ENCODE measurements at places on chromosomes 3 and 15. TPM values are rescaled to one million over a fixed set of nuclear protein-coding genes. Genes with fewer than 3 reads are reported as not detected.

DNA sequence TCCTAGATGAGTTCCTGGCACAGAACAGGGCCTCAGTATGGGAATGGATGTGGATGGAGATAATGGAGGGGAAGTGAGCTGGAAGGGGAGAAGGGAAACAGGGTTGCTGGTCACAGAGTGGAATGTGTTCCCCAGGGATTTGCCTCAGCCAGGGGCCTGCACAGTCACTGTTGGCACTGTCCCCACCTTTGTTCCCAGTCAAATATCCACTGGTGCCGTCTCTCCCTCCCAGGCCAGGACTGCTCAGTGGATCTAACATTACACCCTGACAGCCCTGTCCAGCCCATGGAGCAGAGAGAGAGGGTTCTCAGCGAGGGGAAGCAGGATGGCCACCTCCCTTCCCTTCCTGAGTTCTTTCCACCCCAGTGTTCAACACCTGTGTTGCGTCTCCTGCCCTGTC is 1.5 kb upstream of the PPP1R2 start:
- DNase-seq: no peak

GRCh38 chr3:53145713-53146080 is 15.3 kb upstream of the PRKCD start:
- DNase-seq: no peak

DNA sequence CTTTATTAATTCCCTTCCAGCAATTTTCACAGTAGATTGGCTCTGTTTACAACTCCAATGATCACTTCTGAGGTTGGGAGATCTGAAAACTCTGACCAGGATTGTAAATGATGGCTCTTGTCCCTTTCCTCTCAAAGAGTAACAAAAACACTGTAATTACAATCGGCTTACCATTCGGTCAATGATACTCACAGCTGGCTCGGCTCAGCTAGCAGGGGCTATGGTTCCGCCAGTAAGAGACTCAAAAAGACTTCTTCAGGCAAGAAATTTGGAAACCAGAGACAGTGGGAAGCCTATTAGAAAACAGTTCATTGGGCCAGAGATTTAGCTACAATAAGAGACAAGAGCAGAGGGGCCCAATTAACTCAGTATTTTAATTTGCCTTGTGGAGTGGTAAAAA is 96.6 kb downstream of the LRRC3B start:
- DNase-seq: no peak

GRCh38 chr3:80770106-80771074 is 991.1 kb downstream of the GBE1 start:
- DNase-seq: no peak

Gene TNIK
- total RNA-seq: 7.0 TPM

Gene ALDH1A2
- 3.5 TPM for total RNA-seq
